ENCODE measurements at places on chromosomes 16 and 17. TPM values are rescaled to one million over a fixed set of nuclear protein-coding genes. Genes with fewer than 3 reads are reported as not detected.

DNA sequence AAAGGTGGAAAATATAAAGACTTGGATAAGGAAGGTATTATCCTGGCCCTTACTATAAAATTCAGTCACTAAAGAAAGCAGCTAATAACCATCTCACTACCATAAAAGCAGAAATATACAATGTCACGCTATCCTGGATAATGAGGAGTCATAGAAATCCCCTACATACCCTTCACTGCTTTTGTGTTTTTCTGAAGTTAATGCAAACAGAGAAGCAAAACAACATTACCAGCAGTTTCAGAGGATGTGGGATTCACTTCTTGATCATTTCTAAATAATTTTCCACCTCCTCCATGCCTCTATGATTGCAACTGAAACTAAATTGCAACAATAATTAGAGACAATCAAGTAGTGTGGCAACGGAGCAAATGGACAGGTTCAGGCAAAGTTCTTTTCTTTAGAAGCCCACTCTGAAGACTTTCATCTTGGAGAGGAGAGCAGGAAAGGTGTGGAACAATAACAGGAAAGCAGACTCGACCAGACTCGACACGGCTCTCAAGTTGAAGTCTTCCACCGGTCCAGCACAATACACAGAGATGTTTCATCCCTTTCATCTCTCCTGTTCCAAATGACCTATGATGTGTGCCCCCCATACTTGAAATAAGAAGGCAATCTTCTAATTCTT, 10.2 kb downstream of the CYTH1 start:
- no peak for DNase-seq

GRCh38 chr16:8486985-8487384, 103.3 kb downstream of the TMEM114 start:
- no peak for DNase-seq

DNA sequence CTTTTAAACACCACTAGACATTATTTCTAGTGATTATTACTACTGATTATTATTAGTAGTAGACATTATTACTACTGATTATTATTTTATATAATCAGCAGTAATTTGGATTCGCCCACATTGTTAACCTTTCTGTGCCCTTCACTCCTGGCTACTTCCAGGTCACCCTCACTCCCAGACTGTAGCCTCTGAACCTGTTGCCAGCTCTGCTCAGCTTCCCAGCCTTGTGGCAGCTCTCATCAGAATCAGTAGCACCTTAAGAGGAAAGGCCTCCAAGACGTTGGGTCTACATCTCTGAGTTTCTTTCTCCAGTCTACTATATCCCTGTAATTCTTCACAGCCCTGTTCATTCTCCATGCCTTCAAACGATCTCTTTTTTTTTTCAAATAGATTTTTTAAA, 137.0 kb downstream of the KATNIP start:
- no peak for DNase-seq

DNA sequence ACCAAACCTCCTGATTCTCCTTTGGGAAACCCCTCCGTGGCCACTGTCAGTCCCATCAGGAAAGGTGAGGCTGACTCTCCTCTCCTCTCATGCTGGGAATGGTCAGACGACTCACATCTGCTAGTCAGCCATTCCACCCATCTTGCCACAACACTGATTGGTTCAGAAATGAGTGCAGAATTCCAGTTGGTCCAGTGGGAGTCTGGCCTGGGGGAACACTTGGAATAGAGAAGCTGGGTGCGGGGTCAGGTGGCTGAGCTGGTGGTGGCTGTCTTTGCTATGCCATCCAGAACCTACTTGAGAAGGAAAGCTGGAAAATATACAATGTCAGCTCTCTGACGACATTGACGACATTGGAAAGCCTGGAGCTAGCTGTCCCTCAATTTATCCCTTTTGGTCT, 23.6 kb upstream of the PLLP start:
- no peak for DNase-seq

- DNase-seq = no peak
Observed at GRCh38 chr17:50074227-50074626, 18.3 kb downstream of the ITGA3 start.

GRCh38 chr17:44314869-44315661, 6.7 kb downstream of the RUNDC3A start:
- DNase-seq = no peak

- DNase-seq = no peak
Observed at GRCh38 chr17:75813081-75814020, 28.7 kb downstream of the UNK start.

- no peak for DNase-seq
Observed at GRCh38 chr17:78618264-78619066, 41.3 kb upstream of the DNAH17 start.

GRCh38 chr16:11157143-11157542, 98.9 kb downstream of the SOCS1 start:
- no peak for DNase-seq

GRCh38 chr17:60914078-60914477, 236.4 kb downstream of the BCAS3 start:
- DNase-seq = no peak

- DNase-seq = no peak
Observed at GRCh38 chr16:21950782-21951521, 2.2 kb upstream of the UQCRC2 start.

- no peak for DNase-seq
Observed at GRCh38 chr17:79608624-79608959, 2.3 kb downstream of the RBFOX3 start.

DNA sequence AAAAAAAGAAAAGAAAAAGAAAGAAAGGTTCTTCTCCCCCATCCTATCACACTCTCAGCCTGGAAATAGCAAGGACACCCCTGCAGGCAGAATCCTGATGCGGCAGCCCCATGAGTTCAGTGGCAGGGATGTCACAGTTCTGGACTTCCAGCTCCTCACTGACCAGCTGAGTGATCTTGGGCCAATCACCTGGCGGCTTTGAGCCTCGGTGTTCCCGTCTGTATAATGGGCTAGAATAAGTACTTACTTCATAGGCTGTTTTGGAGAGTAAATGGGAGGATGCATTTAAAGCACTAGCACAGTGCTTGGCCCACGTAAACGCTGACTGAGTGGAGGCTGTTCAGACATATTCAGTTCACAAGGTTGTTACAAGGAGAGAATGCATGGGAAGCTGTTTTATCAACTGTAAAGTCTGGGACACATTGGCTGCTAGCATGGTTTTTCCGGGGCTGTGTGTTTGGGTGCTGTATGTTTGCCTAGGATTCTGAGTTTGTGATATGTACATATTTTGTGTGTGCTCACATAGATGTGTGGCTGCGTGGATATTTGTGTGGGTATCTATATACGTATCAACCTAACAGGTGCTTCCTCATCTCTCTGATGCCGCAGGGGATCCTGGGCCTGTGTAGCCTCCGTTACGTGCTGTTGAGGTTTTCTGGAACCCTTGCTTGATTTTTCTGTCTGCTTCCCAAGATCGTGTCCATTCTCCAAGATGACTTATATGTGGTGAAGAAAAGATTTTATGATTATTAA, 3.4 kb downstream of the BHLHA9 start:
- no peak for DNase-seq

DNA sequence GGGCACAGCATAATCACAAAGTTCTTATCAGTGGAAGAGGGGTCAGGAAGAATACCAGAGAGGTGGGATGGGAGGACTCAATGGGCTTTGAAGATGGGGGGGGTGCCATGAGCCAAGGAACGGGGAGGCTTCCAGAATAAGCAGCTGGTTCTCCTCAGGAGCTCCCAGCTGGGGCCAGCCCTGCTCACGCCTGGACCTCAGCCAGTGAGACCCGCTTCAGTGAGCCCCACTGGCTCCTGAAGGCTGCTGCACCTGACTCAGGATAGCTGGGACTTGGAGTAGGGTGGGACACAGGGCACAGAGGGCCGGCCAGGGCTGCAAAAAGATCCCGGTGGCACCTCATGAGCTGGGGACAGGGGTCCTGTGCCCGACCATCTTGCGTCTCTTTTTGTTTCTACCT, 24.4 kb upstream of the ZC3H18 start:
- no peak for DNase-seq

GRCh38 chr16:79716645-79717332, 116.3 kb upstream of the MAF start:
- no peak for DNase-seq

DNA sequence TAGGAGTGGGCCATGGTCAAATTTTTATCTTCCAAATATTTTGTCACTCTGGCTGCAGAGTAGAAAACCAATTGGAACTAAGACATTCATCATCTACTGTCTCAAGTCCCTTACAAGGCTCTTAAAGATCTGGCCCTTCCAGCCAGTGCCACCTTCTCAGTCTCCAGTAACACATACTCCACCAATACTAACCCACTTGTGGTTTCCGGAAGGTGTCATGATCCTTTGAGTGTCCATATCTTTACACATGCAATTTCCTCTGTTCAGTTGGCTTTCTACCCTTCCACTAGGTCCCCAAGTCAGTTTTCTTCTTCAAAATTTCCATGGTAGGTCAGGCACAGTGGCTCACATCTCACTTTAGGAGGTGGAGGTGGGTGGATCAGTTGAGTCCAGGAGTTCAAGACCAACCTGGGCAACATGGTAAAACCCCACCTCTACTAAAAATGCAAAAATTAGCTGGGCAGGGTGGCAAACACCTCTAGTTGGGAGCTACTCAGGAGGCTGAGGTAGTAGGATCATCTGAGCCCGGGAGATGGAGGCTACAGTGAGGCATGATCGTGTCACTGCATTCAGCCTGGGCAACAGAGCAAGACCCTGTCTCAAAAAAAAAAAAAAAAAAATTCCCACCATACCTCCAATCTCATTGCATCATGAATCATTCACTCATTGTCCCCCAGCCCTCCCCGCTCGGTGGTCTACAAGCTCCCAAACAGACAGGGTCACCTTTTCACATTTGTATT, 6.0 kb upstream of the GRB2 start:
- DNase-seq = no peak

GRCh38 chr17:1022278-1023024, 25.5 kb downstream of the TIMM22 start:
- DNase-seq = no peak

GRCh38 chr17:58568044-58568799, 53.8 kb upstream of the MTMR4 start:
- DNase-seq = no peak

DNA sequence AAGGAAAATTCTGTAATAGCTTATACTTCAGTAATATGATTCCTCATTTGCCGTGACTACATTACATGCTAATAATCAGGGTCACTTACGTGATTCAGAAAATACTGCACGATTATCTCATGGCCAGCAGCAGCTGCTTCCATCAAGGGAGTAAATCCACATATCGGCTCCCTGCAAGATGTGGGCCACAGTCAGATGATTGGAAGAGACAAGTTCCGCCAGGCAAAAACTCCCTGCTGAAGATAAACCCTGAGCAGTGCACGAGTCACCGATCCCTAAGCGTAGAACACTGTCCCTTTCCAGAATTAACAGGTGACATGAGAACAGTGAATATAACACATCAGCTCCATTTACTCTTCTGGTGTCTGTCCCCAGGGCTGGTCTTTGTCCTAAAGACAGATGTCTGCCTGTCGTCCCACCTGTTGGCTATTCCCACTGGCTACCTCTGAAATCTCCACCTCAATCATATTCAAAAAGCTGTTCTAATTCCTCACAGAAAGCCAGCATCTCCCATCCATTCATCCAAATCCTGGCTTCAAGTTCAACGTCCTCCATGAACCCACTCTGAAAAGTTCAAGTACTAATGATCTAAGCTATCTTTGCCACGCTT, 9.3 kb downstream of the ANKS3 start:
- no peak for DNase-seq

DNA sequence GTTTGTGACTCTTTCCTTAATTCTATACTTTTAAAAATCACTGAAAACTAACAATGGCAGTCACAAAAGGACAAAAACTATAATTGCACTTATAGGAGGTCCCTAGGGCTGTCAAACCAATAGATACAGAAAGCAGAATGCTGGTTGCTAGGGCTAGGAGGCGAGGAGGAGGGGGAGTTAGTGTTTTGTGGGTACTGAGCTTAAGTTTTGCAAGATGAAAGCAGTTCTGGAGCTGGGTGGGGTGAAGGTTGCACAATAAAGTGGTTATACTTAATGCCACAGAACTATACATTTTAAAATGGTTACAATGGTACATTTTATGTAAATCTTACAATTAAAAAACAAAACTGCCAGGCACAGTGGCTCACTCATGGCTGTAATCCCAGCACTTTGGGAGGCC, 27.3 kb downstream of the NUBP1 start:
- DNase-seq = no peak

GRCh38 chr16:21211486-21211885, at the start of gene ZP2:
Gene ZP2 (minus strand): TSS chr16:21211574. CDS start chr16:21211547, 27 bp downstream.
- DNase-seq = no peak

GRCh38 chr17:82225368-82226029, 3.3 kb upstream of the SLC16A3 start:
- DNase-seq = no peak

- DNase-seq = no peak
Observed at GRCh38 chr16:4087099-4087885, 28.9 kb downstream of the ADCY9 start.

DNA sequence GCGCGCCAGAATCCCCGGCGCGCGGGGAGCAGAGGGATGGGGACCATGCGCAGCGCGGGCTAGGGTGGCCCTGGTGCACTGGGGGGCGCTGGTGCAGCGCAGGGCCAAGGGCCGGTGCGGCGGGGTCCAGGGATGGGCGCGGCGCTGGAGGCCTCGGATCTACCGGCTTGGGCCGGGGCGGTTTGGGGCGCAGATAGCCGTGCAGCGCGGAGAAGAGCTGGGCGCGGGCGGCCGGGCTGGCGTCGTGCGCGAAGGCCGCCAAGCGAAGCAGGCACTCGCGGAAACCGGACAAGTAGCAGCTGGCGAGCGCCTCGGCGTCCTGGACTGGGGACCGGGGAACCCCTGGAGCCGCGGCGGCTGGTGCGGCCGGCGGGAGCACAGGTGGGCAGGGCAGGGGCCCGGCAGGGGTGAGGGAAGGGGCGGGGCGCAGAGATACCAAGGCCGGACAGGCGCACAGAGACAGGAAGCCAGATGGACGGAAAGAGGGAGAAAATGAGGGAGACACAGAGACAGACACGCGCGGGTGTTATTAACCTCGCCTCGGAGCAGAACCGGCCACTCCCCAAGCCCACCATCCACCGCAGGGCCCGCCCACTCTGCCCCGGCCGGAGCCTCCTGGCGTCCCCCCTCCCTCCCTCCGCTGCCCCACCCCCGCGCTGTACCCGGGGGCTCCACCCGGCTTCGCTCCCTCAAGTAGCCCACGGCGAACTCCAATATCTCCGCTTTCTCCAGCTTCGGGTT, 2.1 kb downstream of the HES7 start:
- no peak for DNase-seq

- no peak for DNase-seq
Observed at GRCh38 chr17:7858522-7858810, 663 bp downstream of the CYB5D1 start.

GRCh38 chr17:57860414-57860999, 10.7 kb upstream of the MRPS23 start:
- DNase-seq = no peak

TAT gene
- polyA plus RNA-seq = 0.06 TPM

HOXB6 gene
- 67.8 TPM for polyA plus RNA-seq

KRT28 gene
- not detected for polyA plus RNA-seq

CDRT15L2 gene
- polyA plus RNA-seq = not detected

KRT24 gene
- not detected for polyA plus RNA-seq

TBC1D26 gene
- polyA plus RNA-seq = 0.59 TPM

TP53TG3E gene
- not detected for polyA plus RNA-seq

TERB1 gene
- 0.11 TPM for polyA plus RNA-seq

ZFP3 gene
- 11.9 TPM for polyA plus RNA-seq

ZNF778 gene
- polyA plus RNA-seq = 4.6 TPM

GNGT2 gene
- polyA plus RNA-seq = 1.4 TPM

TEKT5 gene
- 0.25 TPM for polyA plus RNA-seq
